CD4-positive, alpha-beta T cell treated with Interleukin-10 for 1 hour (primary cell): ENCODE measurements at places on chromosomes 1 and 21.

DNA sequence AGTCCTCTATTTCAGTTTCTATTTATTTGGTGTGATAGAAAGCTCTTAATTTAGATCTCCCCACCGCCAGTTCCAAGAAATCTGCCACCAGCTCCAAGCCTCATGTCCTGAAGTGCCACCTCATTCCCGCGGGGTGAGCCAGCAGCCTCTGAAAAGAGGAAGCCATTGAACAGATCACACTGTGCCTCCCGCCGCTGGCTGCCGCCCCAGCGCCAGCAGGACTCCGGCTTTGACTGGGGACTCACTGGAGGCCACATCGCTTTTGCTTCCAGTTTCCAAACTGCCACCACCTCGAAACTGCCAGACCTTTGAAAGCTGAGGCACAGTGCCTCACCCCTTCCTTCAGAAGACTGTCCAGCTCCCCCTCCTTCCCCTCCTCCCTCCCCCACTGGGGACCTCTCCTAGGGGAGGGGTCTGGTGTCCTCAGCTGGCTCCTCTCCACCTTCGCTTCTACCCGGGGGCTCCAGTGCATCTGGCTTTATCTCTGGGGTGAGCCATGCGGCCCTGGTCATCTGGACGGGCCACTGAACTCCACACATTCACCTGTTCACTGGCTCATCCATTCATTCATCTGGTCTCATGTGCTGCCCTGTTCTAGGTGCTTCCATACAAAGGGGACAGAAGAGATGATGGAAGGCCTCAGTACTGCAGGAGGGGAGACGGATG is 58.9 kb downstream of the VPS26C start:
- DNase-seq, result peak; percentile 9

DNA sequence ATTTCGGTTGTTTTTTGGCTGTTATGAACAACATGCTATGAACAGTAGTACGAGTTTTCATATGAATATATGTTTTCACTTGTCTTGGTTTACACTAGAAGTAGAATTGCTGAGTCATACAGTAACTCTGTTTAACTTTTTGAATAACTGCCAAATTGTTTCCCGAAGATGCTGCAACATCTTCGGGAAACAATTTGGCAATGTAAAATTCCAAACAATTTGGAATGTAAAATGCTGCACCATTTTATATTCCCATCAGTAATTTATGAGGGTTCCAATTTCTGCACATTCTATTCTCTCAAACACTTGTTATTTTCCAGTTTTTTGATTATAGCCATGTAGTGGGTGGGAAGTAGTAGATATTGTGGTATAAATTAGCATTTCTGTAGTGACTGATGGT is 11.6 kb downstream of the PCBP3 start:
- no peak for DNase-seq

GRCh38 chr1:32220746-32221580 is 1.2 kb downstream of the TMEM234 start:
- no peak for DNase-seq

DNA sequence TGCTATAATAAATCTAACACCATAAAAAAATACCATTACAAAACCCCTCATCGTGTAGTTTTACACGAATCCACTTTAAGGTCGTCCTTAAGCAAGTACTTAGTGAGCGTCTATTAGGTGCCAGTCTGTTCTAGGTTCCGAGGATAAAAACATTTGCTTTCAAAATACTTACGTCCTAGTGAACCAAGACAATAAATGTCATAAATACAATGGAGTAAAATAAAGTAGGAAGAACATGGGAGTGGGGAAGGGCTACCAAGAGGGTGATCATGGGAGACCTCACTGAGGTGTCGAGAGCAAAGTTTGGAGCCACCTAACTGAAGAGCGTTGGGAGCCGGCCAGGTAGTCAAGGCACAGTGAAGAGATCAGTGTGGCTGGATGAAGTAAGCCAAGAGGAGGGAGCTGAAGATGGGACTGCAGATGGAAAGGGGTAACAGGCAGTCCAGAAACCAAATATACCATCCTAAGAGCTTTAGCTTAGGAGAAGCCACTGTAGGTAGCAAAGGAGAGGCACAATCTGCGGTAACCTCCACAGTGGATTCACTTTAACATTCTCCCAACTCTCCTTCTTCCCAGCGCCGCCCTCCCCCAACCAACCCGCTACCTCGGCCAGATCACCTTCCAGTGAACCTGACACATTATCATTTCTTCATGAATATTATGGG is 684 bp downstream of the LTN1 start:
- no peak for DNase-seq

DNA sequence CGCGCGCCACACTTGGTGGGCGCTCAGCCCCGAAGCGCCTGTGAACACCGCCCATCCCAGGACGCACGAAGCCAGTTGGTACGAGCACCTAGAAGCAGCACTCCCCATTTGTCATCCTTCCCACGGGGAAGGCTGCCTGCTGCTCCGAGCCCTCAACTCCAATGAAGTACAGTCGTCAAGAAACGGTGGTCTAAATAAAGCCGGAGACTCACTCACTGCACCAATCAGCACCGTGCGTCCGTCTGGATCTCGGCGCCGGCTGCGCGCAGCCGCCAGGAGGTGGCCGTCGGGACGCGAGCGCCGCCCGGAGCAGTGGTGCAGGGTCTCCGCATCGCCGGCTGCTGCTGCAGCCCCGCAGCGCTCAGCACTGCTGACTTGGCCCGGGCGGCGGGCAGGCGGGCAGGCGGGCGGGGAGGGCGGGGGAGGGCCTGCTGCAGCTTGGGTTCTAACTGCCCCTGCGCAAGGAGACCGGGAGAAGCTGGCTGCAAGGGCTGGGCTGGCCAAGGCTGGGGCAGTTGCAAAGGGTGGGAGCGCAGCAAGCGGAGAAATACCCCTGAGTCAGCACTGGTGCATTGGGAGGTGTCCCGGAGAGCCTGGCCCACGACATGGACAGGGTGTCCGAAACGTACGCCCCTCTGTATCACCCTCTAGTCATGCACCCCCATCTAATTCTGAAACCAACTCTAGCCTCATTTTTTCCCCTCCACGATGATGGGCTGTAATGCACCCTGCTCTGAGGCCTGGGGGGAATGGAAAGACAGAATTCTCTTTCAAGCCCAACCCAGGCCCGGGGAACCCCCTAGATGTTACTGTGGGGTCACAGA is 35.8 kb upstream of the H6PD start:
- no peak for DNase-seq

DNA sequence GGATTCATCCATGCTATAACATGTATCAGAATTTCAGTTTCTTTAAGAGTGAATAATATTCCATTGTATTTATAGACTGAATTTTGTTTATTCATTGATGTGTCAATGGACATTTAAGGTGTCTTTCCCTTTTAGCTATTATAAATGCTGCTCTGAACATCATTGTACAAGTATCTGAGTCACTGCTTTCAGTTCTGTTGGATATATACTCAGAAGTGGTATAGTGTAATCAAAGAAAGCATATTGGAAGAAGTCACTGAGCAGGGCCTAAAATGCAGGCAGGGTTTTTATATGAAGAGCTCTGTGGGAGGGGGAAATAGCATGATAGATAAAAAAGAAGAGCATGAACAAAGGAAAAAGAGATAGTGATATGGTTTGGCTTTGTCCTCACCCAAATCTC is 22.5 kb downstream of the TYW3 start:
- no peak for DNase-seq

DNA sequence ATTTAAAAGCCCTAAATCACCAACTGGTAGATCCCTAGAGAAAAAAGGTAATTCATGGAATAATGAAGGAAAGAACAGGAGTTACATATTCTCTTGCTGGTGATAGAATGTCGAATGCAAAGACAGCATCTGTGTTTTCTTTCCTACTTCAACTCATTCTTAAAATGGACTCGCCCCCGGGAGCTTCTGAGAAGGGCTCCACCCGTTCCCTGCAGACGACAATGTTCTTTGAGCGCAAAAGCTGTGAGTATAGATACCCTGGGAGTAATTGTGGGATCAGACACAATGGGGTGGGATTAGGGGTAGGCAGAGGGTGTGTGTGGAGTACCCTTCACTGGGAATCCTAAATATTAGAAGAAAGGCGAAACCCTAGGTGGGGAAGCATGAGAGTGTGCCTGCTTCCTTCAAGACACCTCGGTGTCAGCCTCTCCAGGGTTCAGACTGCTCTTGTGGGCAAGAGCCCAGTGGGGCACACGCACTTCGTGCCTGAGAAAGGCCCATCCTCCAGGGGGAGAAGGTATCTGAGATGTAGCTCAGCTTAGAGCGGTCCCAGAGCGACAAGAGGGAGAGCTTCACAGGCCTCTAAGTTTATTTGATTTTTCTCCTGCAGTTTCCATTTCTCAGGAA is 123.3 kb upstream of the DPYD start:
- no peak for DNase-seq

- no peak for DNase-seq
These were observed 97.9 kb downstream of the CSMD2 start for GRCh38 chr1:34066981-34067603.

DNA sequence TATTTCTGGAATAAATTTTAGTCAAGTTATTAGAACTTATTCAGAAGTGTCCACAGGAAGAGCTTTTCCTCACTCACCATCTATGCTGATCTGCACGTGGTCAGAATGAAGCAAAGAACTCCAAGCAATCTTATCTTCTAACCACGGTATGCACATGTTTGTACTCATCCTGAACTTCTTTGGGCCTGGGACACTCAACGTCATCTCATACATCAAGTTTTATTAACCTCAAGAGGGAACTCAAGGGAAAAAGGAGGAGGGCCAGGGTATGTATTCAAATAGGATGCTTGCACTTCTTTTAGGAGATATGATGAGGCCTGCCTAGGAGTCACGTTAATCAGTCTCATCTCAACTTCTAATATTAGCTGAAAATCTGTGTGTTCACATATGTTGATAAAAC is 142.5 kb downstream of the C1orf94 start:
- no peak for DNase-seq

GRCh38 chr21:31898933-31899630 is 26.3 kb downstream of the HUNK start:
- no peak for DNase-seq

GRCh38 chr1:42844592-42845140 is 1.7 kb upstream of the ZNF691 start:
- no peak for DNase-seq

- no peak for DNase-seq
These were observed 74.2 kb downstream of the SIM2 start for GRCh38 chr21:36773117-36773516.
